Spinal cord (tissue), 10 donors: ENCODE measurements at places on chromosomes 2 and 18.

DNA sequence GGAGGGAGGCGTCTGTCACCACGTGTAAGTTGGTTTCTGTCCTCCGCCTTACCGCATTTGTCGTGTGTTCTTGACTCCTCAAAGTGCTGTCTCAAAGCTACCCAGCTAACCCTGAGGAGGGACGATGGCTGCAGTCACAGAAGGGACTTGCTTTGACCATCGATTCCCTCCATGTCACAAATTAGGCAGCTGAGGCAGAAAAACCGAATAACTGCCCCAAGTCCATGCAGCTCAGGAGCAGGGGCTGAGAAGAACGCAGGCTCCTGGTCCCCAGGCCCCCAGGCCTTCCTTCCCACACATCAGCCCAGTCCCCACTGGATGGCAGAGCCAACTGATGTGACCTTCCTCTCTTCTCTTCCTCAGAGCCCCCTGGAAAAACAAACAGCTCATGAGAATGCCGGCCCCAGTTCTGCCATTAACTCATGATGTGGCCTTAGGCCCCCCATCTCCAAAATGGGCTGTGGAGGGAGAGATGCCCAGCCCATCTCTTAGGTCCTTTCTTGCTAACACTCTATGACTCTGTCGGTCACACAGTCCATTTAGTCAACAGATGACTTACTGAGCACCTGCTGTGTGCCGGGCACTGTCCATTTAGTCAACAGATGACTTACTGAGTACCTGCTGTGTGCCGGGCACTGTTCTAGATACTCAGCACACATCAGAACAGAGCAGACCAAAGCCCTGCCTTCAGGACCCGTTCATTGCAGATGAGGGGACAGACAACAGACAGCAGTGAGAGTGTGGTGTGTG lies 19.6 kb downstream of the MTERF4 start:
- DNase-seq: no peak

- DNase-seq: no peak
Observed at GRCh38 chr2:39839261-39839848, 60.3 kb upstream of the THUMPD2 start.

- no peak for DNase-seq
Observed at GRCh38 chr2:237122214-237122666, 36.6 kb downstream of the COPS8 start.

DNA sequence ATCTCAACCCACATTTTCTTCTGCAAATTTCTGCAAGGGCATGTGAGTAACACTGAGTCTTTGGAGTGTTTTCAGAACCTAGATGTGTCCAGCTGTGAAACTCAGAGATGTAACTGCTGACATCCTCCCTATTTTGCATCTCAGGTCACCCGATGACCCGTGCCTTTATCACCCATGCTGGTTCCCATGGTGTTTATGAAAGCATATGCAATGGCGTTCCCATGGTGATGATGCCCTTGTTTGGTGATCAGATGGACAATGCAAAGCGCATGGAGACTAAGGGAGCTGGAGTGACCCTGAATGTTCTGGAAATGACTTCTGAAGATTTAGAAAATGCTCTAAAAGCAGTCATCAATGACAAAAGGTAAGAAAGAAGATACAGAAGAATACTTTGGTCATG lies 8.0 kb downstream of the UGT1A1 start:
- DNase-seq: no peak

DNA sequence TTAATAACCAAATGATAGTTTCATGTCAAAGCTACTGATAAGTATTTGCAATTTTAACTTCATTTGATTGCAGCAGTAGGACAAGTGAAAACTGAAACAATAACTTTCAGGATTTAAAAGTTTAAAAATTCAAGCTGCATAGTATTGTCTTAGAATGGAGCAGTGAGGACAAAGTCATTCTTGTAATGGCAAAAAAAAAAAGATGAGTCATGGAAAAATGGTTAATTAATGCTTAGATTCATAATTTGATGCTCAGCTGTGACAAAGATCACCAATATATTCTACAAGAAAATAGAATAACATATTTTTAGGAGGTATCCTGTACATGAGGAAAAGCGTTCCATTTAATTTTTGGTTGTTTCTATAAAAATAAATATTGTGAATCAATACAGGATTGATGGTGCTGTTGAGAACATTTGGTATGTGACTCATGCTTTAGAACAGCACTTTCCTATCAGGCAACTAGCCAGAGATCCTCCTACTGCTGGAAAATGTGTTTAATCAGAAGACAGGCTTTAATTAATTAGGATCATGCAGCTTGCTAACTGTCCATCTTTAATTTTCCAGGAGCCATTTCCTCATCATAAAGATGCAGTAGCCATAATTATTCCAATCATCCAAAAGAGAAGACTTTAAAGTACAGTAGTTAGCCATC lies 239.0 kb upstream of the MMADHC start:
- no peak for DNase-seq

DNA sequence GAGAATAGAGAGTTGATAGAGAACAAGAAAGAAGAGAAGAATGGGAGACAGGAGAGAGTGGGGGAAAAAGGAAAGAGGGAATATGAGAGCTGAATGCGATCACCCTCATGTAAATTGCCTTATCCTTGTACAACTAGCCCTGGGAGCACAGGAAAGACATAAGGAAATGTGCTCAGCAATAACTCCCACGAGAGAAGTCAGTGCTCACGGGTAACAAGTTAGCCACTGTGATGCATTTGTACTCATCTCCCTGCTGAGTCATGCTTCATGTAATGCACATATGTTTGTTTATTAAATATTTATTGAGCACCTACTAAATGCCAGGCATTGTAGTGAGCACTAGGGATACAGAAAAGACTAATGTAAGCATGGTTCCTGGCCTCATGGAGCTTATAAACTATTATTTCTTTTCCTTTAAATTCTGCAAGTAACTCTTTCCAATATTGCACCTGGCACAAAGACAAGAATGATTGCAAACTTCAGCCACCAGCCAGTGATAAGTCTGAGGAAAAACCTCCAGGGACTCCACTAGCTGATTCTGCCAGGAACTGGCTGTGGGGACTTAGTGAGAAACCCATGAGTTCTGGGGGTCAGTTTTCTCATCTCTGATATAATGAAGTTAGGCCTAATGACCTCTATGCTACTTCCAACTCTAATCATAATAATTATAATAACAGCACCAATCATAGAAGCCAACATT lies 124.1 kb downstream of the LNPK start:
- no peak for DNase-seq

DNA sequence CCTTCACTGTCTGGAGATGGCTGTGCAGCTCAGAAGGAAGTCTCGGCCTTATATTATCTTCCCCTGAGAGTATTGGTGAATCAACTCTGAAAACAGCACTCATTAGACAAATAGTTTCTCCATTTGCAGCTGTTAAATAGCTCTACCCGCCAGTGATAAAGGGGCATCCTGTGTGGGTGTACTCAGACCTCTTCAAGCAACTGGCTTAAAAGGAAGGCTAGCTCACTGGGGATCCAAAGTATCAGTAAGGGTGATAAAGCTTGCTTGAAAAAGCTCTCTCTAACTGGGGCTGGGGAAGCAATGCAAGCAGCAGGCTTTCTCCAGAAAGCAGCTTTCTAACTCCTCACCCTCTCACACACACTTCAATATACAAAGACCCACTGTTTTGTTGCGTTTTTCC lies 64.9 kb upstream of the PSMD14 start:
- no peak for DNase-seq

- DNase-seq: no peak
Observed at GRCh38 chr18:62282188-62282629, 42.9 kb upstream of the TNFRSF11A start.

GRCh38 chr2:78351208-78351607 lies 674.3 kb upstream of the REG3G start:
- DNase-seq: no peak

- no peak for DNase-seq
Observed at GRCh38 chr2:103159018-103159417, 397.2 kb downstream of the TMEM182 start.

DNA sequence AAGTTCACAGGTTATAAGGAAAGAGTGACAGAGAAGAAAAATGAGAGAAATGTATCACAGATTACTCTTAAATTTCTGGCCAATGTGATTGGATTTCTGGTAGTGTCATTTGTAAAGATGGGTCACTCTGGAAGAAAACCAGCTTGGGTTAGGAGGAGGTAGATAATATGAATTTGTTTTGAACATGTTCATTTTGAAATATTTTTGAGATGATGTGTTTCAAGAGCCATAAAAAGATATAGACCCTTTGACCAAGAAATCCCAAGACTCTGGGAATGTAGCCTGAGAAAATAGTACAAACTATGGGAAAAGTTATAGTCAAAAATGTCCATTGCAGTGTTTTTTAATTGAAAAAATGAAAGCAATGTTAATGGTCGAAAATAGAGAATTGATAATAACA lies 70.7 kb downstream of the CALCRL start:
- DNase-seq: no peak

DNA sequence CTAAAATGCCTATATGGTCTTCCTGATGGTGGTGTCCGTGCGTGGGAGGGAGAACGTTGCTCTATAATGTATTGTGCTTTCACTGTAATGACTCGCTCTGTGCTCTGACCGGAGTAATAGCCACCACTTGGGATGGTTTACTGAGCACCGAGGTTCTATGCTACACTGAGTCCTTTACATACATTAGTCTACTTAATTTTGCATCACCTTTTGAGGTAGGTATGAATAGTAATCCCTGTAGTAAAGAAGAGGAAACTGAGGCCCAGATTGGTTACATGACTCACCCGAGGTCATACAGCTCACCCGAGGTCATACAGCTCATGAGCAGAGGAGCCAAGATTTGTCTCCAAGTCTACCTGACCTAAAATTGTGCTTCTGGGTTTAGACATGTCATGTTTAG lies 79.5 kb downstream of the ARMC9 start:
- no peak for DNase-seq

DNA sequence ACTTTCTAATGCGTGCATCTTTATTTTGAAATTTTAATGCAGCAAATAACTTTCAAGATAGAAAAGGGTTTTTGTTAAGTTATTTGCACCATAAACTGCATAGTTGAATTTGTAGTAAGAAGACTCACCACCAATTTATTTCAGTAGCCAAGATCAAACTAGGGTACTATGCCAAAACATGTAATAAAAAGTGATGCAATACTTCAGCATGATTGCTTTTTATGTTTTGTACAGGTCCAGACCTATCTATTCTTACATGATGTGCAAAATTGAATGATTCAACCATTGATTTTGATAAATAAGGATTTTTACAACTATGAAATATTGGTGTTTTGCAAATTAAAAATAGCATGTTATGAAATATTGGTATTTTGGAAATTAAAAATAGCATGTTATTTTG lies 26.7 kb downstream of the AGPS start:
- DNase-seq: no peak

DNA sequence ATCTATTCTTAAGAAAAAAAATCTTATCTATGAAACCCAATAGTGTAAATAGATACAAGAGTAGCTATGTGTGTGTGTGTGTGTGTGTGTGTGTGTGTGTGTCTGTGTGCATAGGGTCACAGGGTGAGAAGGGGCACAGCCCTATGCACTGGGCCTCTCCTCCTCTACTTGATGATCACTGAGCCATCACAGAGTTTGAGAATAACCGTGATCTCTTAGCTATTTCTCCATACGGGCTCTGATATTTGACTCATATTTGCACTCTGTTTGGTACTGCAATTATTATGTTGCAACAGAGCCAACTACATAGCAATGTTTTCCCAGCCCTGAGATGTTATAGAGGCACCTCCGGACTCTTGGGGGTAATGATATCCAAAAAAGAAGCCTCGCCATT lies 28.8 kb upstream of the SLC40A1 start:
- no peak for DNase-seq

- DNase-seq: no peak
Observed at GRCh38 chr18:28123401-28124030, 53.4 kb downstream of the CDH2 start.

DNA sequence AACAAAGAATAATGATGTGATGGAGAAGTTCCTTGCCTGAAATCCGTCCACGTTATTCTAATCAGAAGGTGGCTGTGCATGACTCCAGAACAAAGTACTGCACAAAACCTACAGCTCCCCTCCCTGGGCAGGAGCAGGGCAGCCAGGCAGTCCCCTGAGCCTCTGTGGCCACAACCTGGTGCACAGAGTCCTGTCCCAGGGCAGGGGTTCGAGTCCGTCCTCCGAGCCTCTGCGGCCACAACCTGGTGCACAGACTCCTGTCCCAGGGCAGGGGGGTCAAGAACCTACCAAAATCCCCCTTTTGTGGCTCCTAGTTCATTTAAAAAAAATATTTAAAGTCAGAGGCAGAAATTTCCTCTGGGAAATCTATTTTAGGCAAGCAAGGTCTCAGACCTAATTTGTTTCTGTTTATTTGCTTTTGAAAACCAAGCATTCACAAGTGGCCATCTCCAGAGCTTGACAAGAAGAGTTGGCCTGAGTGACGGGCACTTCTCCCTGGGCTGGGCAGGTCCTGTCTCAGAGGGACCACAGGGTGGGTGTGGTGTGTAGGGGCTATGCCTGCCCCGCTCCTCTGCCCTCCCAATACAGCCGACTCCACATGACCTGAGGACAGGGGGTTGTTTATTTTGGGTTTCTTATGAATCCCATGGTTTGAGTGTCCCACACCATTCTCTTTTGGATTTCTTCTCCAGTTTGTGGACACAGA lies 255.9 kb upstream of the PXDN start:
- no peak for DNase-seq

DNA sequence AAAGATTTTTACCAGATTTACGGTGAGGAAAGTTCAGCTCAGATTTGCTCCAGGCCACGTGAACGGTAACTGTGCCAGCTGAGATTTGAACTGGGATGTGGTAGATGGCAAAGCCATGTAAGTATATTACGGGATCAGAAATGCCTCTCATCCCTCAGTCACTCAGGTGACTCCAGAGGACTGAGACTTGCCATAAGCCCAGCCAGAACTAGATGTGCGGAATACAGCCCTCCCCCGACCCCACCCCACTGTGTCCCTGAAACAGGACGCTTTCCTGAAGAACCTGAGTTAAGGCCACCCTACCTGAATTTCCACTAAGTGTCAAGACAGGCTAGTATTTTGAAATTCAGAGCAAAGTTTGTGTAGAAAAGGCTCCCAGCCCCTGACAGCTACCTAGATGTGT lies 1.3 kb upstream of the FHL2 start:
- DNase-seq: no peak

- no peak for DNase-seq
Observed at GRCh38 chr2:235043762-235044500, 92.1 kb downstream of the SH3BP4 start.

DNA sequence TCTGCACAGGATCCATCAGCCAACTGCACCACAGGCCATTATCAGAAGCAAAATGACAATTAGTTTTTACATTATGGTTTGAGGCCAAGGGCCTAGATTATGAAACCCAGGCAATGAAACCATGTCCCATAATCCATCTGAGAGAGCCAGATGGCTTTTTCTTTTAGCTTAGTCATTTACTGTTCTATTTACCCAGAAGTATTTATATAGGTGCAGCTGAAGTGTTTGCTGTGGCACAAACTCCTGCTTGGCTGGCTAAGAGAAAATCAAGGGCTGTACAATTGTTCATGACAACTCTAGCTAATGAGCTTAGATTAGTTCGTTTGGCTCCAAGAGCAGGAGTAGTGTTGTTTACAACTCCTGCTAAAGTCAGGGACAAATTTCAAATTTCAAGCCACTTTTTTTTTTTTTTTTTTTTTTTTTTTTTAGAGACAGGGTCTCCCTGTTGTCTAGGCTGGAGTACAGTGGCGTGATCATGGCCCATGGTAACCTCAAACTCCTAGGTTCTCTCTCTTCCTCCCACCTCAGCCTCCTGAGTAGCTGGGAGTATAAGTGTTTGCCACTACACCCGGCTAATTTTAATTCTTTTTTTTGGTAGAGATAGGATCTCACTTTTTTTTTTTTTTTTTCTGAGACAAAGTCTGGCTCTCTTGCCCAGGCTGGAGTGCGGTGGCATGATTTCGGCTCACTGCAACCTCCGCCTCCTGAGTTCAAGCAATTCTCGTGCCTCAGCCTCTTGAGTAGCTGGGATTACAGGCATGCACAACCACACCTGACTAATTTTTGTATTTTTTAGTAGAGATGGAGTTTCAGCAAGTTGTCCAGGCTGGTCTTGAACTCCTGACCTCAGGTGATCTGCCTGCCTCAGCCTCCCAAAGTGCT lies 18.4 kb upstream of the REV1 start:
- no peak for DNase-seq
